ENCODE measurements at places on chromosomes 6 and 20. TPM values are rescaled to one million over a fixed set of nuclear protein-coding genes. Genes with fewer than 3 reads are reported as not detected.

The C2 gene
- 2.2 TPM for total RNA-seq

The ANKRD6 gene
- total RNA-seq: 6.2 TPM

The OPN5 gene
- not detected for total RNA-seq

The TMEM244 gene
- total RNA-seq: not detected

The BTN1A1 gene
- total RNA-seq: not detected

The ZBTB9 gene
- total RNA-seq: 3.1 TPM

The OCSTAMP gene
- not detected for total RNA-seq

The TAB2 gene
- 11.9 TPM for total RNA-seq

The PKIB gene
- total RNA-seq: 0.90 TPM

The NNAT gene
- 0.32 TPM for total RNA-seq

The SLC12A5 gene
- total RNA-seq: 2.5 TPM

The BPIFB1 gene
- not detected for total RNA-seq

The SRF gene
- total RNA-seq: 27.3 TPM

The BPIFA1 gene
- total RNA-seq: not detected

The CNBD2 gene
- total RNA-seq: 2.1 TPM

The TSPO2 gene
- total RNA-seq: not detected

The NFATC2 gene
- 0.36 TPM for total RNA-seq

The CGAS gene
- total RNA-seq: 6.0 TPM

The C20orf202 gene
- total RNA-seq: not detected

The SLC25A27 gene
- total RNA-seq: 2.3 TPM

The GFOD1 gene
- total RNA-seq: 18.1 TPM

The NHLRC1 gene
- 1.9 TPM for total RNA-seq

The CDH4 gene
- total RNA-seq: 0.54 TPM

The SUPT3H gene
- total RNA-seq: 4.9 TPM

The SSTR4 gene
- not detected for total RNA-seq

The CLIC5 gene
- not detected for total RNA-seq

The PTCRA gene
- not detected for total RNA-seq

The MYT1 gene
- not detected for total RNA-seq

The PSORS1C1 gene
- total RNA-seq: 1.1 TPM

The ZC3H12D gene
- 1.6 TPM for total RNA-seq

The RAB22A gene
- total RNA-seq: 13.1 TPM

The JAG1 gene
- 97.4 TPM for total RNA-seq

The REM1 gene
- total RNA-seq: 3.4 TPM

The ECT2L gene
- total RNA-seq: under 0.01 TPM

Data from cardiac atrium fibroblast (primary cell).